KG1 (cell line): ENCODE measurements at places on chromosomes 12 and 14.

DNA sequence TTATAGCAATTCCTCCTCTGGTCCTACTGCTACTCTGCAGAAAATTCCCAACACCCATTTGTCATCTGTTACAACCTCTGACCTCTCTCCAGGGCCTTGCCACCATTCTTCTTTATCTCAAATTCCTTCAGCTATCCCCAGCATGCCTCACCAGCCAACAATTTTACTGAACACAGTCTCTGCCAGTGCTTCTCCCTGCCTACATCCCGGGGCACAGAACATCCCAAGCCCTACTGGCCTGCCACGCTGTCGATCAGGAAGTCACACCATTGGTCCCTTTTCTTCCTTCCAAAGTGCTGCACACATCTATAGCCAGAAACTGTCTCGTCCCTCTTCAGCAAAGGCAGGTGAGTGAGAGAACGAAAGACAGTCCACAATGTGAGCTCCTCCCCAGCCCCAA lies 122.1 kb downstream of the TTLL5 start:
- DNase-seq, result no peak

DNA sequence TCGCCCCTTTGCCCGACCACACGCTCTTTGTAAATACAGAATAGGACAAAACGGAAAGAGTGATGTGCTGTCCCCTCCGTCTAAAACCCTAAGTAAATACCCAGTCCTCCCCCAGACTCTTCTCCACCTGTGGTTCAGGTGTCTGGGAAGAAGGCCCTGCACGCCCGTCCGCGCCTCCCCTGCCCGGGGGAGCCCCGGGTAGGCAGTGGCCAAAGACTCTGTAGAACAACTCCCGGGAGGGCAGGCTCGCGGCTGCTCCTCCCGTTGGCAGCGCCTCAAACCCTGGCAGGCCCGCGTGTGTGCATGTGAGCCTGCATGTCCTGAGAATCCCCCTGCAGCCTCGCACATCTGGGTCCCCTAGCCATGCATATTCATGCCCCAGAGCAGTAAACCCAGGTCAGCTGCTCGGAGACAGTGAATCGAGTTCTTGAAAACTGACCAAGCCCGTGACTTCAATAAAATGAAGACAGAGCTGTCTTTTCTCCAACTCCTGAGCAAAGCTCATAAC lies 165.8 kb downstream of the MON2 start:
- DNase-seq, result no peak

DNA sequence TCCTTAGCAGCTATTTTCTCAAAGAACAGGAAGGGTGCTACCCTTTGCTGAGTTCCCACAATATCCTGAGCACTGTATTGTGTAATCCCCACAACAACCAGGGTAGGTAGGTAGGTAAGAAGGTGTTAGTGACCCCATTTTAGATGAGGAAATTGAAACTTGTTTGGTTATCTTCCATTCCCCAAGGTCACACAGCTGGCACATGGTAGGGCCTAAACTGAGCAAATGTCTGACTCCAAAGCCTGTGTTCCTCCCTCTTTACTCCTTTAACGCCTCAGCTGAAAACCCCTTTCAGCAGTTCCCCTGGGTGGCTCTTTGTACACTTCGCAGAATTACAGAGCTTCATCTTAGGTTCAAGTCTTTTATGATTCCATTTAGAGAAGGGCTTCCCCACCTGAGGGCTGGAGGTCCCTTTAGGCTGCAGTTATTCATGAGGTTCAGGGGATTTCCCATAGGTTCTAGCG lies 26.5 kb upstream of the RIC8B start:
- DNase-seq, result no peak

DNA sequence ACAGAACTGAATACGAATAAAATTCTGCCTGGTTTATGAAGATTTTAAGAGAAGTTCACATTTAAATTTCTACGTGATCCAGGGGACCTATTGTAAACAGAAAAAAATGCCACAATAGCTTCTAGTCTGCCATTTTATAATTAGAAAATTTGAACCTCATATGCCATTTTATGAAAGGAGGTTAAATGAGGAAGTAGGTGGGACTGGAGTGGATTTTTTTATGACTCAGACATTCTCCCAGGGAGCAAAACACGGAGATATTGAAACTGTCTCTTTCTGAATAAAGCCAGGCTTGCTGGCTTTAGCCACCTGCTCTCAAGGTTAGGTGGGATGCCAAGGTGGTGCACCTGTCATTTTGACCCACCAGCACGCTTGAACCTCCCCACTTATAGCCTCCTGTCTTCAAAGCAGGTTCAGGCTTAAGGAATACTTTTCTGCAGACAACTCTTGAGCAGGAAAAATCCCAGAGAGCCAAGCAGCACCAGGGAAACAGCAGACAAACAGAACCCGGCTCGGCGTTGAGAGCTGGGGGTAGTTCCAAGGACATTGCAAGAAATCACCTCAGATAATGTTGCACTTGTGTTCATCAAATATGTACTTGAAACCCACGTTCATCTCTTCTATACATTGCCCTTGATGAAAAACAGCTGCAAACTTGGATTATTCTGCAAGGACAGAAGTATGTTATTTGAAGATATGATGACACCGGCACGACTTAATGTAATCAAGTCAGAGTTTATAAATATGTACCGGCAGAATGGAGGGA lies 203.7 kb downstream of the PPM1H start:
- DNase-seq, result no peak

- DNase-seq, result no peak
Observed at GRCh38 chr12:55728186-55728938, 447 bp downstream of the CD63 start.

- peak; percentile 25 for DNase-seq
Observed at GRCh38 chr14:91372671-91373495, 44.7 kb downstream of the CCDC88C start.

- no peak for DNase-seq
Observed at GRCh38 chr12:12376646-12377448, 20.0 kb downstream of the BORCS5 start.

- DNase-seq, result no peak
Observed at GRCh38 chr12:60308366-60308991, 712.6 kb downstream of the SLC16A7 start.

GRCh38 chr12:83823386-83824045 lies 1089.1 kb downstream of the SLC6A15 start:
- DNase-seq, result no peak

DNA sequence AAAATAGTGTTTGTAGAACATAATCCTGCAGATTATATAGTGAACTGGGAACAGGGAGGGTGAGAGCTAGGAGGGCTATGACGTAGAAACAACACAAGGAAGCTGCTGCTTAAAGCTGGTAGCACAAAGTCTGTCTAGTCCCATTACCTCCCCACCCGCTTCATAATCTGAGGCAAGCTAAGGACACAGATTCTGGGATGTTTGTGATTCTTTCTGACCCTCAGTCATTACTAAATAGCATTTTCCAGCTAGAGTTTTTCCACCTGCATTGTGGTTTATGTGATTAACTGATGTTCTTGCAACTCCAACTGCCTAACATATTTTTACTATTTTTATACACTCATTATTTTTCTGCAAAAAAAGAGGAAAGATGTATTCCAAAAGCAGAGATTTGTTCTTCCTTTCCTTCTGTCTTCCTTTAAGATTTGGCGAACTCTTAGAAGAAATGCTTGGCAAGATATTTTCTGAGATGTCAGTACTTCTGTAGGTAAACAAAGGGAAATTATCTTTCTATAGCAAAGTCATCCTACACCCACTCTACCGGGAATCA lies 293.2 kb upstream of the FAR2 start:
- no peak for DNase-seq

DNA sequence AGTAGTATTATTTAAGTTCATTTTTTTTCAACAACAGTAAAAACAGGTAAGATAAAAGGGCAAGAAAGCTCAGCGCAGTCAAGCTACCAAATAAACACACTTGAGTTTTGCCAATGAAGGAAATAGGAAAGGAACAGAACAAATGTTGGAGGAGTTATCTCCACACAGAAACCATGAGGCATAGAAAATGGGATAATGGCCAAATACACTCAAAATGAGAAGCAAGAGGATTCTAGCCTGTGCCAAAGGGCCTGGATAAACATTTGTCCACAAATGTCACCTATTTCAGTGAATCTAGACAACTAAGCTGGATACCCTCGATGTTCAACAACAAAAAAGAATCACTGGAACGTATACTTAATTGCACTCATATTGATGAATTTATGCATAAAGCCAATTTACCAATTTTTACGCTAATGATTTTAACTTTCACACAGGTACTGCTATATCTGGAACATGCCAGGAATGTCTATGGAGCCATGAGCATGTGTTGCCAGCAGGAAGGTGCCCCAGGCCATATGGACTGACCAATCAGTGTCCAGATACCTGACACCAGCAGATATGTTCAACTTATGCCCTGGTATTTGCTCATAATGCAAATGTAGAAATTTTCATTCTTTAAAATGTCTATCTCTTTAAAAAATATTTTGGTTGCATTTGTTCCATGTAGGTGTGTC lies 21.1 kb downstream of the ST8SIA1 start:
- DNase-seq, result no peak

- DNase-seq, result no peak
Observed at GRCh38 chr12:115456946-115457689, 773.1 kb upstream of the TBX3 start.

DNA sequence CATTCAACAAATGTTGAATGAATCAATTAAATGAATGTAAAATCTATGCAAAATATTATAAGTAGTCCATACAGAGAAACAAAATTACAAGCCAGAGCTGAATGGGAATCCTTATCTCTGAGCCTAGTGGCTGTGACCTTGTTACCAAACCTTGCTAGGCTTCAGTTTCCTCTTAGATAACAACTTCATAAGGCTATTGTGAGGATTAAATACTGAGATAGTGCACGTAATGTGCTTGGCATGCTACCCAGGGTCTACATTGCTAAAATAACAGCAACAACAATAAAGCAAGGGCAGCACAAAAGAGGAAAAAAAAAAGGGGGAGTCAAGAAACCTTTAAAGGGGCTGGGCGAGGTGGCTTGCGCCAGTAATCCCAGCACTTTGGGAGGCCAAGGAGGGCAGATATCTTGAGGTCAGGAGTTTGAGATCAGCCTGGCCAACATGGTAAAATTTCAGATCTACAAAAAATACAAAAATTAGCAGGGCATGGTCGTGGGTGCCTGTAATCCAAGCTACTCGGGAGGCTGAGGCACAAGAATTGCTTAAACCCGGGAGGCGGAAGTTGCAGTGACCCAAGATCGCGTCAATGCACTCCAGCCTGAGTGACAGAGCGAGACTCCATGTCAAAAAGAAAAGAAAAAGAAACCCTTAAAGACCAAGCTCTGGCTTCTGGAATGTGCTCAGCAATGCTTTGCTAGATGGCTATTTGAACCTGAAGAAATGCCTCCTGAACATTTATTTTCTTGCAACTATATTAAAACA lies 14.1 kb downstream of the STAB2 start:
- DNase-seq, result no peak

DNA sequence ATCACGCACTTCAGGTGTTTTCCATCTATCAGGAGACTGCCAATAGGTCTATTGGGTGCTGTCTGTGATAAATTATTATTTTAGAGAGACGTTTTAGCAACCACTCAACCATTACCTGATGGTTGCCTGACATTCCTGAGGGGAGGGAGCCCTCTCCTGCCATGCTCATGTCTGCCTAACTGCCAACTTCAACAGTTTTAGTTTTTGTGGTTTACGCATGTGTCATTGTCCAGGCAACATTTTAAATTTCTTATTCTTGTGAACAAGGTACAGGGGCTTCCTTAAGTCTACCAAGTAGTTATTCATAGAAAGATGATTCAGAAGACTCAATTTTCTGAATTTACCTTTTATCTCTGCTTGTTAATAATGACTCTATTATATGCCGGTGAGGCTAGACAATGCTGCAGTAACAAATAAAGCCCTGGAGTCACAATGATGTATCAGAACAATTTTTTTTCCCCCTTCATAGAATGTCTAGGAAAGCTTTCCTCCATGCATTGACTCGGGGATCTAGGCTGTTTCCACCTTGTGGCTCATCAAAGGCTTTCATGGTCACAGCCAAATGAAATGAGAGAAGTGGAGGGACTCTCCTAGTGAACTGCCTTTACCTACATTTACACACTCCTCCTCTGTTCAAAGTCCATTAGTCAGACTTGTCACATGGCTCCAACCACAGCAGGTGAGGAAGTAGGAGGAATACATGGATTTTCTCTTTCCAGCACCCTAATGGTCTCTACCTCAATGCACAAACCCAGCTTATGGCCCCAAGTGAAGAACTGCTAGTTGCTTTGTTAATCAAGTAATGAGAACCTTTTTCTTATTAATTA lies 225.8 kb downstream of the CRADD start:
- no peak for DNase-seq

- DNase-seq, result no peak
Observed at GRCh38 chr14:87387806-87388205, 605.2 kb downstream of the GALC start.

DNA sequence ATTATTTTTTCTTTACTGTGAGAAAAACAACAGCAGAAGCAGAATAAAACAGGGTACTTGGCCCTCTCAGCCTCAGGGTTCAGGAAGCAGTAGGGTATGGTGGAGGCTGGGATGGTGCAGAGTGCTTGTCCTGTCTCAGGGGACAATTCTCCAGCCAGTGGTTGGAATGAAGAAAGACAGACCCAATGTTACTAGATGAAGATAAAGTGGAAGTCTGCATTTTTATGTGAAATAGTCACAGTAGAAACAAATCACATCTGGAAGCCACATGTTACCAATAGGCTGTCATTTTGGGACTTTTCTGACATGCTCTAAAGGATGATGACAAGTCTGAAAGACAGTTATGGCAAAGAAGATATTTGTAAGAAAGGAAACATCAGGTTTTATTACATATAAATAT lies 32.3 kb downstream of the PROX2 start:
- no peak for DNase-seq

- DNase-seq, result no peak
Observed at GRCh38 chr12:20268121-20268732, 100.1 kb upstream of the PDE3A start.

DNA sequence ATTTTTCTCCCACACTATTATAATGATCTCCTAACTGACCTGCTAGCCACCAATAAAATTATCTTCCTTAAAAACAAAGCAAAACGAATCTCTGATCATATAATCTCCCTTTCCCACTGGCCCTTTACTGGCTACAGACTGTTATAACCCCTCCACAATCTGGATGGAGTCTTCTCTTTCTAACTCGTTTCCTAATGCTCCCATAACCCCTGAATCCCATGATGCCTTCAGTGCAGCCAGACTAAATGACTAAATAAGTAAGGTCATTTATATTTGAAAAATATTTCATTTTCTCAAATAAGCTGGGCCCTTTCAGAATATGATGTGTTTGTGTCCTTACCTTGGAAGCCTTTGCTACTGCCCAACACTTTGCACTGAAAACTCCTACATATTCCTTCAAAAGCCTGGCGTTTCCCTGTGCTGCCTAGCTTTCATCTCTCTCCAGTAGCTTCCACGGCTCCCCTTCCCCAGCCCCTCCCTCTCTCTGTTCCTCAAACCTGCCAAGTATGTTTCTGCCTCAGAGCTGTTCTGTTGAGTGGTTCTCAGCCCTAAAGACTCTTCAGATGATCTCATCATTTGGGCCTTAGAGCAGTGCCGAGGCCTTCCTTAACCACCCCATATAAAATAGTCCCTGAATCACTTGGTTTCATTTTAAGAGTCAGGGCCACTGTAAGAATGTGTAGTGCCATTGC lies 91.7 kb downstream of the MYRFL start:
- DNase-seq, result no peak

DNA sequence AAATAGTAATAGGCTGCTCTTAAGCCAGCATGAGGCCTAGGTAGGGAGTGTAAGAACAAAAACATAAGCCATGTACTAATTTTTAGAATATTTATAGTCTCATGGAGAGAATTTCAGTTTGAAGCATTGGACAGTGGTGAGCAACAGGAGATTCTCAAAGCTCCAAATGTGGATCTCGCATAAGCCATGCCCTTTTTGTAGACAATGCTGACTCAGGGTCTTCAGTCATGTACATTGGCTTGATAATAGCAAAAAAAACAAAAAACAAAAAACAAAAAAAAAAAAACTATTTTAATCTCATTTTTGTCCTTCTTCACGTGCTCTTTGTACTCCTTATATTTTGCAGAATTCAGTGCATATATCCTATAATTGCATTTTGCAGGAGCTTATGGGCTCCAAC lies 402.9 kb downstream of the TMTC2 start:
- DNase-seq, result no peak
